HFF-Myc (cell line): ENCODE measurements at places on chromosomes 11 and 22.
A peak's percentile ranks its signal among the peaks of the same experiment; 100 is the strongest.

DNA sequence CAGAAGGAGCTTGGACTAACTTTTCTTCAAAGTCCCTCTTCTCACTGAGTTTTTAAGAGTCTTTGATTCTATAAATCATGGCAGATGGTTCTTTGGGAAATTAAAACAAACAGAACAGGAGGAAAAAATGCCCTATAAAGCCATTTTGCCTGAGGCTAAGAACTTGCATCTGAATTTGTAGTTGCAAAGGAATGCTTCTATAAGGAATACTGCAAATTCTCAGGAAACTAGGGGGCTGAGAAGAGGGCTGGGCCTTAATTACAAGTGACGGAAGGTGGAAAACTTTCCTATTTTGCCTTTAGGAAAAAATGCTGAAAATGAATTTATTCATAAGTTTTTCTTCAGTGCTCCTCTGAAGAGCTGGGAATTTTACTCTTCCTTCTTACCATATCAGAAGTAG lies 90.0 kb upstream of the NARS2 start:
- DNase-seq: no peak

- DNase-seq: no peak
Observed at GRCh38 chr11:47233989-47234668, 14.5 kb downstream of the ACP2 start.

GRCh38 chr11:57379732-57380131 lies 1.2 kb downstream of the PRG3 start:
- DNase-seq: no peak

DNA sequence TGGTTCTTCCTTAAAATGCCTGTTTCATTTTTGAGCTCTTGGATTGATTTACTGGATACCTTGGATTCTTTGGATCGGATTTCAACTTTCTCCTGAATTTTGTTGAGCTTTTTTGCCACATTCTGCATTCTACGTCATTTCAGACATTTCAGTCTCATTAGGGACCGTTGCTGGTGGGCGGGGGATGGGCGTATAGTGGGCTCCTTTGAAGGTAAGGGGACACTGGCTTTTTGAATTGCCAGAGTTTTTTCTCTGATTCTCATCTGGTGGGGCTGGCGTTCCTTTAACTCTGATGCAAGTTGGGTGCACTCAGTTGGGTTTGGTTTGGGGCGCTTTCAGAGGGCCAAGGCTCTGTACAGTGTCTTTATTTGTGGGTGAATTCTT lies 216.5 kb downstream of the DYNC2H1 start:
- DNase-seq: no peak

DNA sequence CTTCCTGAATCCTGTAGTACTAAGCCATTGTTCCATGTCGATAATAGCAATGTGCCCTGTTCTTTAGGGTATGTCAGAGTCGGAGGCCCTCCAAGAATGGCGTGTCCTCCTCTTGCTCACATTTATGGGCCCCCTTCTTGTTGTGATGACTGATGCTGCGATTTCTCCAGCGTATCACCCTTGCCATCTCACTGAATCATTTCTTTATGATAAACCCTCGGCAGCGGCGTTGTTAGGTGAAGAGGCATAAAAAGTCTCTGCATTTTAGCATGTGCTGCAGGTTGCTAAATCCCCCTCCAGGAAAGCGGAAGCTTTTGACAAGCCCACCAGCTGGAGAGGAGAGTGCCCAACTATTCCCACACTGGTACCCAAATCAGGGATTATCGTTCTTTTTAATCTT lies 1045.3 kb downstream of the BRD1 start:
- DNase-seq: no peak

GRCh38 chr22:46008836-46009596 lies 32.1 kb upstream of the WNT7B start:
- no peak for DNase-seq

- no peak for DNase-seq
Observed at GRCh38 chr22:48065892-48066291, 1303.4 kb downstream of the TBC1D22A start.

DNA sequence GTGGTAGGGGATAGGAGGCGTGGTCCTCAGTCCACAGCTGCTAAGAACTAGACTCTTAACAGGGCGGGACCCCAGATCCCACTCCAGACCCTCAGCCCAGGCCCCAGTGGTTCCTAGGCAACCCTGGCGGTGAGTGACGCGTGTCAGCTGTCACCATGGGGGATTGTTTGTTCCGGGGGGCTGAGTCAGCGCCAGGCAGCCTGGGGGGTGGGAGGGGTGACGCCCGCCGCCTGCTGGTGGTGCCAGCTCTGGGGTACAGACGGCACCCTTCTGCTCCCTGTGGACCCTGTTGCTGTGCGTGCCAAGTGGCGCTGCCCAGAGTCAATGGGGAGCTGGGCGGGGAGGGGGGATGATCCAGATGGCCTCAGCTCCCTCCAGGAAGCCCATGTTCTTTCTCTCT lies 2.5 kb downstream of the CNIH2 start:
- no peak for DNase-seq

DNA sequence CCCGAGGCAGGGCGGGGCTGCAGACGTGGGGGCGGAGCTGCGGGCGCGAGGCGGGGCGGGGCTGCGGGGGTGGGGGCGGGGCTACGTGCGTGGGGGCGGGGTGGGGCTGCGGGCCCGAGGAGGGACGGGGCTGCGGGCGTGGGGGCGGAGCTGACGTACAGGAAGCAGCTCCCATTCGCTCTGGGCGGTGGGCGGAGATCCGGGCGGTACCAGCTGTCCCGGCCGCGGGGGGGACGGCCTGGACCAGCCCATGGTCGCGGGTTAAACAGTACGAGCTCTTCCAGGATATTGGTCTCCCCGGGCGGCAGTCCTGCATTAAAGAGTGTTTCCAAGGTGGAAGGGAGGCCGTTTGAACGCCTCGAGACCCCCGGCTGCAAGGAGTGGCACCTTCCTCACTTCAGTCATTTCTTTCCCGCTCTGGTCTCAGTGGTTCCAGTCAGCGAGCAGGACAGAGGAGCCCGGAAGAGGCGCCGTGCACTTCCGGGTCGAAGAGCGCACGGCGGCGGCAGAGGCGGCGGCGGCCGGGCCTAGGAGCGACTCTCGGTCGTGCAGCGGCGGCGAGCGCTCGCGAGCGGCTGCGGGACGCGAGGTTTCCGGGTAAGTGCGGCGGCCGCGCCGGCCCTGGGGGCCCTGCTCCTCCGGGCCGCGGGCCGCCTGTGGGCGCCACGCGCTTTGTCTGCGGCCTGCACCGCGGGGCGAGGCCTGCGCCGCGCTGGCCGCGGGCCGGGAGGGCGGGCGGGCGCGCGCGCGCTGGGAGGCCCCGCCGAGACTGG lies at the start of gene PHRF1:
Gene PHRF1, plus strand, starts transcription at position 475 of the 773 bp plus-strand sequence. CDS start 5,043 bp downstream, outside the sequence.
- DNase-seq: peak; percentile 77

DNA sequence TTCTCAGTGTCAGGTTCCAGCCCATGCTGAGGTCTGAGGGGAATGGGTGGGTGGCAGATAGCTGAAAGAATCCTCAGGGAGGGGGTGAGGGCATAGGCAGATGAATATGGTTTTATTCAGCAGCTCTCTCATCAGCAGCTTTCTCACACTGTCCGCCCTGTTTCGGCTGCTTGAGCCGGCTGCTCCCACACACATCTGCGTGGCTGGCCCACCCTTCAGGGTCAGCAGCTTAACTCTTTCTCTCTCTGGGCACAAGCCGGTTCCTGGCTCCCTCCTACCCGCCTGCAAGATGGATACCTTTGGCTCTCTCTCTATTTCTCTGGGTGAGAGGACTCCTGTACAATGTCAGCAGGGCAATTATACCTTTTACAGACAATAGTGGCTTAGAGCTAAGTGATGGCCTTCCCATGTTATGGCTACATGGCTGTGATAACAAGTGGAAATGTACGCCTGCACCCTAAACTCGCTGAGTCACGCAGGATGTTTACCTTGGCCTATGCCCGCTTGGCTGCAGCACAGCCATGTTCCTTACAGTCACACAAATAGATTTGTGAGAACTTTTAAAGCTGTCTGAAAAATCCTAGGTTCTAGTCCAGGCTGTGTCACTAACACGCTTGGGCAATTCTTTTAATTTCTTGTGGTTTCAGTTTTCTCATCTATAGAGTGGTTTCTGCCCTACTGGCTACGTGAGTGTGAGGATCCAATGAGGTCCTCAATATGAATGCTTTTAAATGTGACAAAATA lies 4.1 kb downstream of the MMP20 start:
- DNase-seq: no peak
